ENCODE measurements at places on chromosomes 5 and 9.
A peak's percentile ranks its signal among the peaks of the same experiment; 100 is the strongest.

DNA sequence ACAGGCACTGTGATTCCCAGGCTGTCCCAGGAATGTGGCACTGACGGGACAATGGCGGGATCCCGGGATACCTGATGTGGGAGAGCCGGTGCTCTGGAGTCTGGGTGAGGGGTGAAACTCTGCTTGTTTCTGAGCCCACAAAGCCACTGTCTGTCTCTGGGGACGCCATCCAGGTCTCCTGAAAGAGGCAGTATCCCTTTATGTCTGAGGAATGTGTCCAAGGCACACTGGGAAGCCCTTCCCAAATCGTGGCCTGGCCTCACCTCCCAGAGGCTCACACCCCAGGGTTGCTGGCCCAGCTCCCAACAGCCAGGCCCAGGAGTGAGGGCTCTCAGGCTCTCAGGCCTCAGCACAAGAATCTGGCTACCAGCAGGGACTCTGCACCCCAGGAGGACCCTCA, 27.1 kb downstream of the ORM2 start:
- no peak for DNase-seq

GRCh38 chr9:28651050-28651722, 1077.9 kb upstream of the C9orf72 start:
- DNase-seq: no peak

DNA sequence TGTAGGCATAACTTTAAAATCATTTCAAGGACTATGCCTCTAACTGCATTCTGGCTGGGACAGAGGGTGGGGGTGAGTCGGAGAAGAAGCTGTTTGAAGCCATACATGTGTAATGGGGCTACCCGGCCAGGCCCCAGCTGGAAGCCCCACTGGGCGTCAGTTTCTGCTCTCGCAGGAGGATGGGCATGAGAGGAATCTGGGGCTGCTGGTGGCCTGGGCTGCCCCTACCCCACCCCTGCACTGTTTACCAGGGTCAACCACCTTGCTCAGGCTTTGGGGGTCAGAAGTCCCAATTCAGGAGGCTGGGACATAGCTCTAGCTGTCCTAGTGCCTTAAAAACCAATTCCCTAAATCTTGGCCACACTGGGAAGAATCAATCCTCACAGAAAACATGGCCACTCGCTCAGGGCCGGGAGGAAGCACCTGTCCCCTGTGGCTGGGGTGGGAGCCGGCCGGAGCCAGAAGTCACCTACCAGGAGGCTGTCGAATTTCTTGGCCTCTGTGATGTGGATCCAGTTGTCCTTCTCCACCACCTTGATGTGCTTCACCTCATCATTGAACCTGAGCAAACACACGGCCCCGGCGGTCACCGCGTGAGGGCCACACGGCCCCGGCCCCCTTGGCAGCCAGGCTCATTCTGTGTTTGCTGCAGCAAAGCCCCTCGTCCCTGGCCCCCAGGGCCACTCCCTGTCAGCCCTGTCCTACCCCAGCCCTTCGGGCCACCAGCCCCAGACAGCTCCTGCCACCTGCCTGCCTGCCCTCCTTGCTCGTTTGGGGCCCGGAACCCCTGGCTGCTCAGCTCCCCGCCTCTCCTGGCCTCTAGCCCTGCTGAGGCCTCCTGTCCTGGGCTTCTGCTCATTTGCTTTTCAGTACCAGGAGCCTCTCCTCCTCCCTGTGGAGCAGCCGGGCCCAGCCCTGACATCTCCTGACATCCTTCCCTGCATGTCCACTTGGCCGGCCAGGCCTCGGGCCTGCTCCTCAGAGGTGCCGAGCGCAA, 33.6 kb upstream of the SARDH start:
- DNase-seq: no peak

DNA sequence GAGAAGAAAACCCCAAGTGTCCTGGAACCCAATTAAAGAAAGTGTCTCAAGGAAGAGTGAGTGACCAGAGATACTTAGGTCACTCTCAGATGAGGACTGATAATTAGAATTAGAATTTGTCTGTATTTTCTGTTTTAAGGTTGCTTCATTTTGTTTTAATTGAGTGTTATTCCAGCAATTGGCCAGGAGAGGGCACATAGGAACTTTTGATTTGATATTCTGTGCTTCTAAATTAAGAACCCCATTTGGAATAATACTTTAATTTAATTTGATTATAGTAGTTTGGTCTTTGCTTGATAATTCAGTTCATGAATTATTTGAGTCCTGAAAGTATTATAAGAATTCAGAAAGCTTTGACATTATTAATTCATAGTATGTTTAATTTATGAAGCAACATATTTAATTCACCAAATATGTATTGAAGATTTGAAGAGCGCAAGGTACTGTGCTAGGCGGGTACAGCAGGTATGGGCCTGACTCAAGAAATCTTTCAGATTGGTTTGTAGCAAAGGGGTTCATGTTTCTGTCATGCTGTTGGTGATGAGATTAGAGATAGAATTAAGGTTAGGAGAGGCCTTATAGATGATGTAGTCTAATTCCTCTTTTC, 4.9 kb downstream of the MRPL22 start:
- DNase-seq: peak; percentile 50

DNA sequence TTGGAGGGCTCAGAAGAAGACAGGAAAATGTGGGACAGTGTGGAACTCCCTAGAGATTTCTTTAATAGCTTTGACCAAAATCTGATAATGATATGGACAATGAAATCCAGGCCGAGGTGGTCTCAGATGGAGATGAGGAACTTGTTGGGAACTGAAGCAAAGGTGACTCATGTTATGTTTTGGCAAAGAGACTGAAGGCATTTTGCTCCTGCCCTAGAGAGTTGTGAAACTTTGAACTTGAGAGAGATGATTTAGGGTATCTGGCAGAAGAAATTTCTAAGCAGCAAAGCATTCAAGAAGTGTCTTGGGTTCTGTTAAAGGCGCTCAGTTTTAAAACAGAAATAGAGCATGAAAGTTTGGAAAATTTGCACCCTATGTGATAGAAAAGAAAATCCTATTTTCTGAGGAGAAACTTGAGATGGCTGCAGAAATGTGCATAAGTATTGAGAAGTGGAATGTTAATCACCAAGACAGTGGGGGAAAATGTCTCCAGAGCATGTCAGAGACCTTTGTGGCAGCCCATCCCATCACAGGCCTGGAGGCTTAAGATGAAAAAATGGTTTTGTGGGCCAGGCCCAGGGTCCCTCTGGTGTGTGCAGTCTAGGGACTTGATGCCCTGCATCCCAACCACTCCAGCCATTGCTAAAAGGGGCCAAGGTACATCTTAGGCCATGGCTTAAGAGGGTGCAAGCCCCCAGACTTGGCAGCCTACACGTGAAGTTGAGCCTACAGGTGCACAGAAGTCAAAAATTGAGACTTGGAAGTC, 463.7 kb upstream of the TLE4 start:
- DNase-seq: no peak

GRCh38 chr5:15646371-15646770, 146.4 kb downstream of the FBXL7 start:
- DNase-seq: no peak

DNA sequence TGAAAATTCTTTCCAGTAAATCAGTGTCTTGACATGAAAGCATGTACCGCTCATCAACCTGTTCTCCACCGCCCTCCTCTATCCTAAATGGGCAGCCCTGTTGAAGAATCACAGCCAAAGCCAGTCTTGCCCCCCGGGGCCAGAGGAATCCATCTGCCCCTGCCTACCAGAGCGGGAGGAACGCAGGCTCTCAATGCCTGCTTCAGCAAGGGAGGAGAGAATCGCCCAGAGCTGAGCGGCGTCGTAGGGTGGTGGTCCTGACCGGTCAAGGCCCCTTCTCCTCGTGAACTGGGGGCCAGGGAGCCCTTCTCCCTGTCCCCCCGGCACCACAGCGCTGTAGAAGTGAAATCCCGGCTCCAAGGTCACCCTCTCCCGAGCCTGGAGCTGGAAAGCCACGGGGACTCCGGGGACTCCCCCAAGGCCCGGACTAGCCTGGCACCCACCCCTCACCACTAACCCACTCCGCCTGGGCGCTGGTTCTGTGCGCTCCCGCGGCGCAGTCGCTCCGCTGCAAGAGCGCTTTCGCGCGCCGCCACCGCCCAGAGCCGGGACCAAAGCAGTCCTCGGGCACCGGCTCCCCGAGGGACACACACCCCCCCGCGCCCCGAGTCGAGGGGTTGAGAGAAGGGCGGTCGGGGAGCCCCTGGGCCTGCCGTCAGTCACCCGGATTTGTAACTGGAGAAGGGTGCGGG, 718 bp upstream of the TMEM215 start:
- DNase-seq: no peak
